Activated T-cell treated with anti-CD3 and anti-CD28 coated beads, Interleukin-2, amount 50 U/mL, for 72 hours (primary cell): ENCODE measurements at places on chromosomes 2 and 18. TPM values are rescaled to one million over a fixed set of nuclear protein-coding genes. Genes with fewer than 3 reads are reported as not detected.

GRCh38 chr2:26011609-26011989, 22.3 kb upstream of the RAB10 start:
- DNase-seq = no peak

NDUFAF7 gene
- total RNA-seq = 30.6 TPM

GNLY gene
- total RNA-seq = 143 TPM

COL3A1 gene
- not detected for total RNA-seq

COL4A4 gene
- total RNA-seq = 0.16 TPM

DNA sequence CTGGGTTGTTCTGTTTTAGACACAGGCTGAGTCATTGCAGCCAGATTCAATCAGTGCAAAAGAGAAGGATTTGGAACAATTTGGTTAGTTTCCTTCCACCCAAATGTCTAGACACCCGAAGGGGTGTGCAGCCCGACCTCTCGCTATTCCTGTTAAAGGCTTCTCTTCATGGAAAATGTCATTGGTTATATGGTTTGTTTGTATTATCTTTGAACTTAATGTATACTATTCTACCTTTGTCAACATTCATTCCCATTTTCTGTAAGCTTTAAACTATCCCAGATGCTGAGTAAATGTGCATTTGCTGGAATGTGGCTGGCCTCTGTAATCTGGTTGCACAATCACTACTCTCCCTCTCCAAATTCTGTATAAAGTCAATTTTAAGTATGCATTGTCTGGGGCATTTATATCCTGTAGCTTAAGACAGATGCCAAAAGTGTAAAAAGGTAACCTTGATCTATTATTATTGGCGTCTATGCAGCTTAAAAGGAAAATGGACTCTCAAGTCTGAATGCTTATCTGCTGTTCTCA, 80.4 kb upstream of the RND3 start:
- no peak for DNase-seq

DNA sequence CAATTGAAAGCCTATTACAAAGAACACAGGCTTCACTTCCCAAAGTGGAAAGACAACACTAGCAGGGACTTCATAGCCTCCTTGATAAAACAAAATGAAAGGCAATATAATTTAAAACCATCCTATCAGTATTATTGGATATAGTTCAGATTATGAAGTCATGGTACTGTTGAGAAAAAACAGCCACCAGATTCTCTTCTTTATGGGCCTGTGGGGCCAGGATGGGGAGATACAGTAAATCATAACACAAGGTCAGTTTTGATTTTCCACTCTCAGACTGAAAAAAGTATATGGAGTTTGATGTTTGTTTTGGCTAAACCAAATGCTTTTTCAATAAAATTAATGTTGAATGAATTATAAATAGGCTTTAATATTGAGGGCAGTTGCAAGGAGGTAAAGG, 129.1 kb downstream of the BCL2L11 start:
- no peak for DNase-seq

CD226 gene
- total RNA-seq = 73.7 TPM

DNA sequence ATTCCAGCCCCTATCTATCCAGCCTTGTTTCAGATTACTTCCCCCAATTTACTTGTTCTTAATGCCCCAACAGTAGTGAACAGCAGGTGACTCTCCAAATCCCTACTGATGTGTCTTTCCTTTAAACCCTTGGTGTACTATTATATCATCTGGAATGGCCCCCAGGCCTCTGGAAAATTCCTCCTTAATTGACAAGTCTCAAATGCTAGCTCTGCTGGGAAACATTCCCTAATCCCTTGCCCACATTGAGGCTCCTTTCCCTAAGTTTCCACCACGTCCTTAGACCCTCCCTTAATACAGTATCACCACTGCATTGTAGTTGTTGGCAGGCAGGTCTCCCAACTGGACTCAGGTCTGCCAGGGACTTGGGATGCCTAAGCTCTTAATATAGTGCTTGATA, 41.0 kb downstream of the MYO3B start:
- no peak for DNase-seq

GRCh38 chr2:138029276-138029675, 65.0 kb downstream of the HNMT start:
- DNase-seq = no peak

- DNase-seq = no peak
Observed at GRCh38 chr18:37689841-37690240, 124.2 kb upstream of the CELF4 start.

DNA sequence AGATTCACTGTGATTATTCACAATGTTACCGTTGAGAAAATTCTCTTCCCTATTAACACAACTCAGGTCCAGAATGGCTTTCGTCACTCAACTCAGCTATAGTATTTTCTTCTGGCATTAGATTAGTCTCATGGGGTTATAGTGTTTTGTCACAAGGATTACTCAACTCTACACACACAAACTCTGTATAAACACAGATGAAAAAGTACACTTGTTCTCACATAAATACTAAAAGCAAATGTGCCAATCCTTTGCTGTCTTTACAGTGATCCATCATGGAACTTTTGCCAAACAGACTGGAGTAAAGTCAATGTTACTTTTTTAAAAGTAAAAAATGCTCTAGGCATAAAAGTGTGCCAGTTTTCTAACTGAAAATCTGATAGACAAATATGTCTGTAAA, 267.6 kb downstream of the RBM43 start:
- DNase-seq = no peak

DNA sequence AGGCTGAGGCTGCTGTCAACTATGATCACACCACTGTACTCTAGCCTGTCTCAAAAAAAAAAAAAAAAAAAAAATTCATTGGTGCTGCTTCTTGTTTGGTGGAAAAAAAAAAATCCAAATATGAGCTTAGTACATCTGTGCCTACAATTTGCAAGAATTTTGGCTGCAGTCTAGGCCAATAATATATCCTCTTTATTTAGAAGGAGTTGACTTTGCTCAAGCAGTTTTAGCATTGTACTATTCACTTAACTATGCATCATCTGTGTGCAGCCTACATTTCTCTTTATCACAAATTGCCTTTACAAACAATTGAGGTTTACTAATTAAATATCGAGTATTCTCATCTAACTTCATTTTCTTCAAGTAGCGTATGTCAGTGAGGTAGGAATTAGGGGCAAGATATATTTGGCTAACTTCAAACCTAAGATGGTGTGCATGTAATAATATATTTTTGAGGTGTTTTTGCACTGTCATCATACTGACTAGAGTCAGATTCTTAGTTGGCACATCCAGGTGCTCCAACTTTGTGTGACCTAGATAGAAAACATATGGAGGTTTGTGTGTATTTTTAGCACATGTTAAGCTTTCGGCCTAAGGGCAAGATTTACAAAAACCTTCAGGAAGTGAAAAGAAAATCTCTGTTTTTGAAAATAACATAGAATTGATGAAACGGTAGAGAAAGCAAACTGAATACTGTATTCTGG, 51.8 kb downstream of the PMS1 start:
- no peak for DNase-seq

GRCh38 chr2:11698009-11698922, 28.3 kb upstream of the NTSR2 start:
- DNase-seq = no peak

- DNase-seq = no peak
Observed at GRCh38 chr2:12852135-12852534, 135.4 kb downstream of the TRIB2 start.

- peak; percentile 20 for DNase-seq
Observed at GRCh38 chr2:12556762-12557161, 160.0 kb upstream of the TRIB2 start.

GRCh38 chr2:126482582-126483464, 173.1 kb upstream of the GYPC start:
- no peak for DNase-seq

DNA sequence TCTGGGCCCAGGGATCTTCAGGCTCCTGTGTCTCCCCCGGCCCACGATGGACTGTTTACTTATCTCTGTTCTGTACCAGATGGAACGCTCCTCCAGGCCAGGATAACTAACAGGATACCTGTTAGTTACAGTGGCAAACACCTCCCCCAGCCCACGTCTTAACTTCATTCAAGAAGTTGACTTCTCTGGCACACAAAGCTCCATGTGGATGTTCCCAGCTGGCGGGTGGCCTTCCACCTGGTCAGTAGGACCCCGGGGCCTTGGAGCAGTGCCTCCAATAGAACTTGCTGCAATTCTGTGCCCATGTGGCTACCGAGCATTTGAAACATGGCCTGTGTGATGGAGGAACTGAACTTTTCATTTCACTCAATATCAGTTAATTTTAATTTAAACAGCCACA, 165.1 kb upstream of the GLI2 start:
- DNase-seq = no peak

DNA sequence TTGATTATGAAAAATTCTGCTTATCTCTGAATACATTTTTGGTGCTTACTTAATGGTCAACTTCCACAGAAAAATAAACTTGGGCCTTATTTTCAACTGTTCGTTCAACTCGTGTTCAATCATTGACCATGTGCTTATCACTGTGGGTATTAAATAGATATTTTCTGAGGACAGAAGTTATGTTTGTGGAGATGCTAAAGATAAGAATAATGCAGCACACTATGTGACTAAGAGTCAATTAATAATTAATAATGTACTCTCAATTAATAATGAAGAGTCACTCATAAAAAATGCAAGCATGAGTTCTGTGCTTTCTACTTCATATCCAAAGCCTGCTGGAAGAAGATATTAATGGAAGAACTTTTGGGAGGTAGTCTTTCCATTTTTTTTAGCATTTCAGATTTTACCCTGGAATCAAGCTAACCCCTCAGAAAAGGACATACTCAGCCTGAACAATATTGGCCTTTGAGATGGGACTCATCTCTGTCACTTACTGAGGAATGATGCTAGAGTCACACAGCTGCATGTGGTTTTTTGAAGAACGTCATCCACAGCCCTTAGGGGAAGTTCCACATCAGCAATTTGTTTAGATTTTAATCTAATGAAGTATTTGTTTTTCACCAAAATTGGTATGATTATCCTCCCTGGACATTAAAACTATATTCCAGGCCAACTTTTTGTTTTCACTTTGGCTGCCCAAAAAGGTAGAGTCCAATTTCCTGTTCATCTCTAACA, 191.9 kb upstream of the CRIM1 start:
- no peak for DNase-seq

TMEFF2 gene
- not detected for total RNA-seq

SPATA3 gene
- total RNA-seq = 1.9 TPM

PAX3 gene
- total RNA-seq = not detected

MYO3B gene
- 4.1 TPM for total RNA-seq

UGT1A8 gene
- total RNA-seq = not detected

DNA sequence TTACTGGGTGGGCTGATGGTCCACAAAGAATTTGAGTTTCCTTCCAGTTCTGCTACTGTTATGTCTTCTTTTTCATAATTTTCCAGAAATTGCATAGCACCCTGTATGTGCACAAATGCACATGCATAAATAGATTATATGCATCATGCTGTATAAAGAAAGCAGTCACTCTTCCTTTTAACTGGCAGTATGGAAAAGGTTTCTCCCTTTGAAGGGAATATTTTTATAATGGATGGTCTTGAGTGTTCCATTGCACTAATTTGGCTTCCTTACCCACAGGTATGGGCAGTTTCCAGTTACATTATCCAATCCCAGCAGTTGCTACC, 154.4 kb downstream of the NAPG start:
- no peak for DNase-seq

MTCL1 gene
- 0.38 TPM for total RNA-seq

DNA sequence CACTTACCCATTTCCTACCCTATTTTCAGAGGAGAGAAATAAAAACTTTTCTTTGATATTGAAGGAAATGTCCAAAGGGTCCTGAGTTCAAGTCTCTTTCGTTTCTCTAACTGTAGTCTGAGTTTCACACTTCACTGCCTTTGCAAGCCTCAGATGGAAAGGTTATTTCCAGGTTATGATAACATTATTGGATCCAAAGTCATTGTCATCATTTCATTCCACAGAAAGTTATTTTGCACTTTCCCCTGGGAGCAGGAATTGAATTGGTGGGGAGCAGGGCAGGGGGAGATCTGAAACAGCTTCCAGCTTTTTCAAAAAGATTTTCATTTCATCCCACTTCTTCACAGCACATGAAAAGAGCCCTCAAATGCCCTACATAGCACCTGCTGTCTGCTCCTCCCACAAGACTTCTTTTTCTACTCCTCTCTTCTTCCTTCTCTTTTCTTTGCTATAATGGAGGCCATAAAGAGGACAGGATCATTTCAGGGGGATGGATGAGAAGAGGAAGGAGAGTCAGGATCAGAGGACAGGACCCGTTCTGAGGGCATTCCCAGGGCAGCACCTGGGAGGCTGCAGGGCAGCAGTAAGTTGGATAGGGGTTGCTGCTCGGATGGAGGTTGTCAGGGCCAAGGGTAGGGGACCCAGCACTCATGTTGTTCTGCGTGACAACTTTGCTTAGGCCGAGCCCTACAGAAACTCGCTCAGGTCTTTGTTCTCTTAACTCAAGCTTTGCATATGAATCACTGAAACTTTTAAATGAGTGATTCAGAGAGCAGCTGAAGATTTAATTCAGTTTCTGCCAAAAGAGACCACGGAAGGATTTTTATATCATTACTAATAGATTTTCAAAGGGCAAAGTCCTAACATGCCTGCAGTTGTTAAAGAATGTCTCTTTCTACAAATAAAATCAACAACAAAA, 11.4 kb upstream of the GALNT5 start:
- peak; percentile 63 for DNase-seq

DNA sequence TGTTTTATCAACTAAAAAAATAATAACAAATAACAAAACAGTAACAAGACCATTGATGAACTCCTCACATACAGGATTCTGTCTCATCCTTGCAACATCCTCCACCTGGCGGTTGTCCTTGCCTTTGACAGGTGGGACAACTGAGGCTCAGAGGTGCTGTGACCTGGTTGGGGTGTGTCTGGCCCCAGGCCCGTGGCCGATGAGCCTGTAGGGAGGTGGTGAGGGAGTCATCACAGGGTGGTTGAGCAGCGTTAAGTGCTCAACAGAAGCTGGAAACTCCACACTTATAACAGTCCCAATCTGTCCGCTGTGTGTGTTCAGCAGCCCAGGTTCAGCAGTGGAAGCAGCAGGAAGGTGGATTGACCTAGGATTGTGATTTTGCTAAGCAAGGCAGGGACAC, 131.6 kb upstream of the RAB12 start:
- DNase-seq = no peak

GRCh38 chr2:30095402-30095801, 51.4 kb upstream of the YPEL5 start:
- DNase-seq = no peak

DNA sequence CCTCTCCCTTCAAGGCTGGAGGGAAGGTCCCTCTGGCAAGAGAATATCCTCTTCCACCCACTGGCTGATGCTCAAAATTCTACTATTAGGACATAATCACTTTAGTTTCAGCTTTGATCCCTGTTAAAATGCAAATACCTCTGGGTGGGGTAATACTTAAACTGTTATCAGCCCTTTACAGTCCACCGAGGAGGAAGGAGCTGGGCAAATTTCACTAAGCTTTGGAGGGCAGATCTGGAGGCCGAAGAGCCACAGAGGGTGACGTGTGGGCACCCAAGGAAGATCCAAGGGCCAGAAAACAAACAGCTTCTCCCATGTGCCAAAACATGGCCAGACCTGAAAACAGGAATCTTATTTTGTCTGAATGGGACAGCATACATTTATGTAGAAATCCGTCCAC, 74.6 kb upstream of the BCL11A start:
- DNase-seq = no peak

DNA sequence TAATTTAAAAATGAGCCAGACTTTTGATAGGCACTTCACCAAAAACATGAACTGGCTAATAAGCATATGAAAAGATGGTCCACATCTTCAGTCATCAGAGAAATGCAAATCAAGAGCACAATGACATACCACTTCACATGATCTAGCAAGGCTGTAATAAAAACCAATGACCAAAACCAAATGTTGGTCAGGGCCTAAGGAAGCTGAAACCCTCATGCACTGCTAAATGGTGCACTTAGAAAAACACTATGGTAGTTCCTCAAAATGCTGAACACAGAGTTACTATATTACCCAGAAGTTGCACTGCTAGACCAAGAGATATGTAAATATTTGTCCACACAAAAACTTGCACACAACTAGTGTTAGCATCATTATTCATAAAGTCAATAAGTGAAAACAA, 504.9 kb upstream of the SOX11 start:
- DNase-seq = no peak
